Upper lobe of right lung (tissue), 1 donor: ENCODE measurements at places on chromosomes 4 and X.

GRCh38 chr4:100083289-100083688 is 107.0 kb downstream of the DDIT4L start:
- no peak for DNase-seq

- DNase-seq = no peak
These were observed 109.0 kb downstream of the ATP11C start for GRCh38 chrX:139823806-139824205.

GRCh38 chr4:81504112-81505003 is 32.7 kb upstream of the RASGEF1B start:
- DNase-seq = no peak

DNA sequence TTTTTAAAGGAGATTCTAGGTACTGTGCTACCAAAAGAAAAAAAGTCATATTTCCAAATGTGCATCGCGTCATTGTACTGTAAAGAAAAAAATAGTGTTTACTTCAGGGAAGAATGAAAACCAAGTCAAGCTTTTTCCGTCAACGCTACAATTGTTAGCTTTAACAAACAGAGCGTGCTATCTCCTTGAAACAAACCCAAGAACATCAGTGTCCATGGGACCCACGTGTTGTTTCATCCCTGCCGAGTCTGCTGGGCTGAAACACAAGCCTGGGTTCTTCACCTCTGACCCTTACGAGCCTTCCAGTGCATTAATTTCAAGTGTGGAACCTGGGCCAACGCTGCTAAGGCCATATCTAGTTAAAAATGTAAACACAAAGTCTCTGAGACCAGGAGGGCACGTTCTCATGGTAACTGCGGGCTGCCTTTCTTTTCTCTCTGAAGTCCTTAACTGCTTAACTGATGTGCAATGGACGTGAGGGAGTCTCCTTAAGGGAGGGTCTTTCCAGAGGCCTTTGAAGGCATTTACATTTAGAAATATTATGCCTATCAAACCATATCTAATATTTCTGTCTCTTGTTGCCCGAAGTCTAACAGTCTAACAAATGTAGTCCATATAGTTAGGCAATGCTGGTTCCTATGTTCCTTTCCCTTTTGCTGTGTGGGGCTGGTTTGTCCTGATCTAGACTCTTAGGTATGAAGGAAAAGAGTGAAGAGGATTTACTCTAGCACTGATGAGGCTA is 36.3 kb downstream of the ING2 start:
- no peak for DNase-seq

DNA sequence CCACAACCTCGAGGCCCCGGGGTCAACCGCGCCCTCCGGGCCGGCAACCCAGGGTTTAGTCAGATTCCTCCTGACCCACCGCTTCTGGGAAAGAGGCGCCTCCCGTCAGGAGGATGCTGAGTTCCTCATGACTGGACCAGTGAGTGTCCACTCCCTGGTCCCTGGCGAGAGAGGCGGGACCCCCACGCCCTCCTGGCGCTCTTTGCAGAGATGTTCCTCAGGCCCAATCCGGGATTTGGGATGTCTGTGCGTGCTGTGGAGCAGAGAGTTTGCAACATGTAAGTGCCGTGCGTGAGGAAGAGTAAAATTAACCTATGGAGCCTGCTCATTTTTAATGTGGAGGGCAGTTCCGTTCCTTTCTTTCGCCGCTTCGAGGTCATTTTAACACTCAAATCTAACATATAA is 824 bp upstream of the UGDH start:
- no peak for DNase-seq

DNA sequence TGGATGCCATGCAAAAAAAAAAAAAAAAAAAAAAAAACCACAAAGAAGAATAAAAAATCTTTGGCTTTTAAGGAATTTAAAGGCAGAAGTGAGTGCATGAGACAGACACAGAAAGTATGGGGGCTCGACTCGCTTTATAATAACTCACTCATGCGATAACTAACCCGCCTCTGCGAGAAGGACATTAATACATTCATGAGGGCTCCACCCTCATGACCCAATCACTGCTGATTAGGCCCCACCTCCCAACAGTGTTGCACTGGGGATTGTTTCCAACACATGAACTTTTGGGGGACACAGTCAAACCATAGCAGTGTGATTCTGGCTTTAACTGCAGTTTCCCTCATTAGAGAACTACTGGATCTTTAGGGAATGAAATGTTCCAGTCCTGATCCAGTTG is 78.1 kb downstream of the QDPR start:
- DNase-seq = no peak

GRCh38 chrX:134694333-134695322 is 36.4 kb upstream of the PLAC1 start:
- no peak for DNase-seq

- no peak for DNase-seq
These were observed 38.1 kb upstream of the STIM2 start for GRCh38 chr4:26822546-26822945.

- DNase-seq = no peak
These were observed 29.8 kb upstream of the ESX1 start for GRCh38 chrX:104284507-104284906.

DNA sequence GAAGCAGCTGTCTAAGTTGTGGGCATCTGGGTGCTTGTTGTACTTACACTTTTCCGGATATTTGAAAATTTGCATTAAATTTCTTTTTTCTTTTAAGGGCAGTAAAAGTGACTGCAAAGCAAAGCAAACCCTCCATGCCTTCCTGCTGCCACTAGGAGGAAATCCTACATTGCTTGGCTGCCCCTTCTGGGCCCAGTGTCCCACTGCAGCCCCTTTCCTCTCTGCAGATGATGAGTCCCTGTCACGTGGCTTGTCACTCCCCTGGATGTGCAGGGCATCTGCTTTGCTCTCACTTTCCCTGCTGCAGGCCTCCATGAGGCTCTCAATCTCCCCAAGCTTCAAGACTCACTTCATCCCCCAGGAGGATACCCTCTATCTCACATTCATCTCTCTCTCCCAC is 12.7 kb downstream of the TSR2 start:
- DNase-seq = no peak

DNA sequence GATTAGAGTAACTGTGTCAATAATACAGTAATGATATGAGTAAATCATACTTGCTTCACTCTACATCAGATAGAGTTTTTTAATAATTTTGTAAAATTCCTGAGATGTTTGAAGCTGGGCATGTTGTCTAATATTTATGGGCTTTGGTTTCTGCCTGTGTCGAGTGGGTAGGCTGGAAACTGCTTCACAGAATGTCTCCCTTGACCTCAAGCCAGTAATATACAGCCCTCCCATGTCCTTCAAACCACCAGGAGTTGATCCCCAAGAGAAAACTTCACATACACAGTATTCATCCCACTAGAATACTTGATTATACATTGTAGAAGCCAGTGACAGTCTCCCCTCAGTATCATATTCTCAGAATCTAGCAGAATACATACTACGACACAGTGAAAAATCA is 284.8 kb upstream of the TENM3 start:
- DNase-seq = no peak

DNA sequence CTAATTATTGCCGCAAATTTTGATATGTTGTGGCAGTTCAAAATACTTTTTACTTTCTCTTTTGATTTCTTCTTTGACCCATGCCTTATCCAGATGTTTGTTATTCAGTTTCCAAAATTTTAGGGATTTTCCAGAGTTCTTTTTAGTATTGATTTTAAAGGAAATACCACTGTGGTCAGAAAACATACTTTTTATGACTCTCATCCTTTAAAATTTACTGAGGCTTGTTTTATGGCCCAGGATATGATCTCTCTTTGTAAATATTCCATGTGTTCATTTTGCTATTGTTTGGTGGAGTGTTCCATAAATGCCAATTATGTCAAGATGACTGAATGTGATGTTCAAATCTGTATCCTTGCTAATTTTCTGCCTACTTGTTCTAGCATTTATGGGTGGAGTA is 272.3 kb upstream of the DIPK2B start:
- no peak for DNase-seq

DNA sequence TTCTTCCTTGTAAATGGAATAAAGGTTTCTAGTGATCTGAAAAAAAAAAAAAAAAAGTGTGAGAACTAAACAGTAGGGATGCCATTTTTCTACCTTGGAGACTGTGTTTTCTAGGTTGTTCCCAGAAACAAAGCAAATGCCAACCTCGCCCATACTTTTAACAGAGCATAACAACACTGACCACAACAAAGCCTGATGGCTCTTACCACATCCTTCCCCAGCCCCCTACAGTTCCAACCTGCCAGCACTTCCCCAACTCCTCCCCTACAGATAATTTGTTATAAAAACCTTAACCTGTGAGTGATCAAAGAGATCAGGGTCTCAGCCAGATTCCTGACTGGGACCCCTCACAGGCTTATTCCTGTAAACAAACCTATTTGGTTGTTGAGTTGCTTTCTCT is 940.0 kb downstream of the SH3BGRL start:
- no peak for DNase-seq

DNA sequence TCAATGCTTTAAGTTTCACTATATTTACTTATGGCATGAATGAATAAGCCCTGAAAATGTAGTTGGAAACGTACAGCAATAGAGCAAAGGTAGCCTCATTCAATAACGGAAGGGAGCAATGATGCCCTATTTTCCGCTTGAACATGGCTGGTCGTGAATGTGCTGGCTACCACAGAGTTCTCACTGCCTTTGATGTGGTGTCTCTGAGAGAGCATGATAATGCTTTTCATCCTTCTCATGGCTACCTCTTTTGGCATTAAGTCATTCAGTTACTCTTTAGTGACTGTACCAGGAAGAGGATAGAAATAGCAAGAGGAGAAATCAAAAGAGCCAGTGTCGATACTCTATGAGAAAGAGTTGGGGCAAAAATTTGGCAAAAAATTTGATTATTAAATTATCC is 308.0 kb downstream of the PPP3CA start:
- no peak for DNase-seq

DNA sequence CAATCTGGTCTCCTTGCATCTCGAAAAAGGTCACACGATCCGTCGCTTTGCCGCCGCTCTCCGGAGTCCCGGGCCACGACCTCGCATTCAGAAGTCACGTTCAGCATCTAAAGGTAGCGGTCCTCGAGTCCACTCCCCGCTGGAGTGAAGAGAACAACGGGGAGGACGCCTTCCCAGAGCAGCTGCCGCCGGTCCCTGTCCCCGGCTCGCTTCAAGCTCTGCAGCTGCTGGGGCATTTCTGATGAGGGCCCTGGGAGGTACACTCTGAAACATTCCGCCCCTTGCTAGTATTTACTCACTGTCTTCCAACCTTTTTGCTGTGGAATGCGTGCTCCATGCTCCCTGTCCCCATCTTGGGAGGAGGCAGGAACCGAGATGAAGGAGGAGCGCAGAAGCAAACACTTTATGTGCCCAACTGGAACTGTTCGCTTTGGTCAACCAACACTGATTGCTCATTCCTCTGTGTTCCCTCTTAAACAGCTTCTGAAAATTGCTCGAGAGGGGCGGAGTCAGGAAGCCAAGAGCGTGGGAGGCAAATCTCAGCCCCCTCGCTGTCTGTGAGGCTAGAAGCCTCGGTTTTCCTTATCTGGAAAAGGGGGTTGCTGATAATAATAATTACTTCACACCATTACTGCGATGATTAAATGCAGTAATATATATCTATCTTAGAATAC is 6.4 kb upstream of the VAMP7 start:
- no peak for DNase-seq

DNA sequence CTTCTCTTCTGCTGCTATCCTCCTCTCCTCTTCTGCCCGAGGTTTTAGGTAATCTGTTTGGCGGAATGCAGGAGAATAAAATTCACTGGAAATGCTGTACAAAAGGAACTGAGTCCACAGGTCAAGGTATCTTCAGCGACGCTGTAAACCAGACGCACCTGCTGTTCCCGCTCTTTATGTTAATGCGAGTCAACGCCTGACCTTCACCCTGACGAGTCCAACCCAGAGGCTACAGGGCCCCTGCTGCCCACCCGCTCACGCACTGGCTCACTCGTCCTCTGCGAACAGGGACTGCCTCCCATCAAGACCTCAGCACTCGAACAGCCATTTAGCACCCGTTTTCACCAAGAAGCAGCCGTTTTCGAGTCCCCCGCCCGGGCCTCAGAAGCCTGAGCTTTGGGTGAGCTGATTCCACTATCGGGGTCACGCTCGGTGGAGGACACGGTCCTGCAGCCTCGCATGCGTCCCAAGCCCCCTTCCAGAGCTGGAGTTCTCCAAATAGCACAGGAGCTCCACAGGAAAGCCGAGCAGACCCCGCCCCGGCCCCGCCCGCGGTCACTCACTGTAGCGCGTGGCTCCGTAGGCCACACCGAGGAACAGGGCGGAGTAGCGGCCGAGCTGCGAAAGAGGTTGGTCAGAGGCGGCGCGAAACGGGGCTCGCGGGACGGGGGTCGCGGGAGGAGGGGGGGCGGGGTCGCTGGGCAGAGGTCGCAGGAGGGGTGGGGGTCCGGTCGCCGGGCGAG is 556 bp downstream of the ATP5ME start:
- DNase-seq = peak; percentile 83
